Neural crest cell (in vitro differentiated cells): ENCODE measurements at places on chromosomes 12 and 14. TPM values are rescaled to one million over a fixed set of nuclear protein-coding genes. Genes with fewer than 3 reads are reported as not detected.

Gene FLRT2
- 13.5 and 14.9 TPM in 2 replicates for total RNA-seq

DNA sequence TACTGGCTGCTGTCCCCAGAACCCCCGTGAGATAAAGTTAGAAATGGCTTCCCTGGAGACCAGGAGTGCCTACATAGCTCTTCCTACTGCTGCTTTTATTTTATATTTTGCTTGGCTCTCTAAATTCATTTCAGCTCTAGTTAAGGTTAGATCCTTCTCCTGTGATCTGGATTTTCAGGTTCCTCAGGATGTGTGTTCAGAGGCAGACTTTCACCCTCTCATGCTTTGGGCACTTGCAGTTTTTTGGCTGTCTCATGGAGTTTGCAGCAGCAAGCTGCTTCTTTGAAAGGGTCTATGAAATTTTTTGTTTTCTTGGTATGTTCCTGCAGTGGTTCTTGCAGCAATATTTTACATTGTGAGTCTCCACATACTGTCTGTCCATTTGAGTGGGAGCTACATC, 93.3 kb downstream of the ATP23 start:
- no peaks in the 10 kb centered on the region for H3K27me3 ChIP-seq
- H3K4me3 ChIP-seq, result no peak overlapping the region
- no peak for DNase-seq
- peaks cover 22% of the 10 kb centered on the region for H3K36me3 ChIP-seq

DNA sequence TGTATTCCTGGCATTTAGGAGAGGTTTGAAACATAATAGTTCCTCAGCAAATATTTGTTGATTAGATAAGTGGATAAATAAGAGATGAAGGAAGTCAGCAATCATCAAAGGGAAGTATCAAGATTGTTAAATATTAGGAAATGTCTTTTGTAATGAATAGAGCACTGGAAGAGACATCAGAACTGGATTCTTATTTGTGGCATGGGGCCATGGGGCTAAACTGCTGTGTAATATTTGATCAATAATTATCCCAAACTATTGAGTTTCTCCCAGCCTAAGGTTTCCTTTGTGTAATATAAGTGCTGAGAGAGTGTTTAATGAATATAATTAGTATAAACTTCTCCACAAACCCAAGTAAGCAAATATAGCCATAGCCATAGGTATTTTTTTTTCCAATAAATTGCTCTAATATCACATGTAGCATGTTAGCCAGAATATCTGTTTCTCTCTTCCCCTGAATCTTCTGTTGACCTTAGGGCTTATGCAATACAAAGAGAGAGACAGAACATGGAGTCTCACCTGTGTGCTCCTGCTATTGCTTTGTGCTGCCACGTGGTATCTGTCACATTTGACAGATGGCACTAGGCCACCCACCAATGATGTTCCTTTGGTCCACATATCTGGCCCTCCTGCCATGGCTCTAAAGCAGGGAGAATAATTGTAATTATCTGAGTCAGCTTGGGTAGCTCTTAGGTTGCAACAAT, 658.7 kb downstream of the SOX5 start:
- peaks cover 3% of the 10 kb centered on the region for H3K36me3 ChIP-seq
- no peak overlapping the region for H3K27ac ChIP-seq
- no peaks in the 10 kb centered on the region for H3K27me3 ChIP-seq
- no peak for DNase-seq
- no peak overlapping the region for H3K4me3 ChIP-seq

GRCh38 chr12:7927470-7927869, 8.5 kb downstream of the SLC2A3 start:
- peaks cover 12% of the 10 kb centered on the region for H3K36me3 ChIP-seq
- no peaks in the 10 kb centered on the region for H3K27me3 ChIP-seq
- H3K4me1 ChIP-seq, result no peaks in the 10 kb centered on the region
- no peak for DNase-seq
- H3K27ac ChIP-seq, result no peak overlapping the region

DNA sequence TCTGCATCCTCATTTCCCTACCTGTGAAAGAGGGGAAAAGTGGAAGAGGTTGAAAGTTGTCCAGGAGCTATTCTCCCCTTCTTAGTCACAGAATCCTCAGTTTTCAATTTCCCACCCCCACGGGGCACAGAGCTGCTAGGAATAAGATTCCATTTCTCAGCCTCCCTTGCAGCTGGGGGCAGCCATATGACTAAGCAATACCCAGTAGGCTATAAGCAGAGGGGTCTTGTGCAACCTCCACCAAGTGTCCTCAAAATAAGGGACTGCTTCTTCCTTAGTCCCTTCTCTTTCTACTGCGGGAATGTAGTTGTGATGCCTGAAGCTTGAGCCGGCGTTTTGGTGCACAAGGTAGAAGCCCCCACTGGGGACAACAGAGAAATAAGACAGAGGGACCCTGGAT, 40.9 kb downstream of the VWF start:
- H3K27me3 ChIP-seq, result no peaks in the 10 kb centered on the region
- peak overlapping the region; percentile 7 for H3K4me3 ChIP-seq
- DNase-seq, result no peak
- H3K4me1 ChIP-seq, result peaks cover 25% of the 10 kb centered on the region
- H3K36me3 ChIP-seq, result no peaks in the 10 kb centered on the region

DNA sequence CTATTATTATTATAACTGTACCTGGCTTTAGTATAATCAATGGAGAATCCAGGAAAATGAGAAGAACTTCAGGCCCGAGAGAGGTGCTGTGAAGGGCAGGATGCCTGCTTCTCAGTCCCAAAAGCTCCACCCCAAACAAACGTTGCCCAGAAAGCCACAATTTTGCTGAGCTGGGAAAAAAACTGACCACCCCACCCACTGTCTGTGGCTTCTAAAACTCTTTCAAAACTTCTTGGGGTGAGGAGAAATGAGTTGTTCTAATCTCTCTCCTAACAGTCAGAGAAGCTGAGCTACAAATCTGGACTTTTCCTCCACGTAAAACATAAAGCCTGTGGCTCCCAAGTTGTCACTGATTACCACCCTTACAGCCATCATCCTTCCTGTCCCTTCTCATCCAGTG, 13.4 kb downstream of the VDR start:
- no peaks in the 10 kb centered on the region for H3K36me3 ChIP-seq
- no peaks in the 10 kb centered on the region for H3K4me1 ChIP-seq
